ENCODE measurements at places on chromosomes 5 and 9.

GRCh38 chr5:156755421-156756087 lies 94.5 kb upstream of the PPP1R2B start:
- DNase-seq = peak; percentile 50

GRCh38 chr9:124221676-124222075 lies 36.1 kb upstream of the NEK6 start:
- DNase-seq = no peak

GRCh38 chr5:57698802-57699201 lies 216.2 kb upstream of the ACTBL2 start:
- no peak for DNase-seq

GRCh38 chr5:54390015-54390414 lies 65.5 kb upstream of the HSPB3 start:
- DNase-seq = peak; percentile 94

DNA sequence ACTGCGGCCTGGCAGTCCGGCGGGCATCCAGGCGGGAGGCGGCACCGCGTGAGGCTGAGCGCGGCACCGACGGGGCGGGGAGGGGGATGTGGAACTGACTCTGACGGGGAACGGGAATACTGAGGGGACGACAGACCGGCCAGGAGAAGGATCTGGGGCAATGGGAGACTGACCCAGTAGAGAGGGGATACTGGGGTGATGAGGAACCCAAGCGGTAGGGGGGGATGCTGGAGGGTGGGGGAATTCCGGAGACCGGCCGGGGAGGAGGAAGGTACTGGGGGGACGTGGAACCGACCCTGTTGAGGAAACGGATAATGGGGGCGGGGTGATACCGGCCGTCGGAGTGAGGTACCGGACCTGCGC lies 423 bp downstream of the IPPK start:
- no peak for DNase-seq

DNA sequence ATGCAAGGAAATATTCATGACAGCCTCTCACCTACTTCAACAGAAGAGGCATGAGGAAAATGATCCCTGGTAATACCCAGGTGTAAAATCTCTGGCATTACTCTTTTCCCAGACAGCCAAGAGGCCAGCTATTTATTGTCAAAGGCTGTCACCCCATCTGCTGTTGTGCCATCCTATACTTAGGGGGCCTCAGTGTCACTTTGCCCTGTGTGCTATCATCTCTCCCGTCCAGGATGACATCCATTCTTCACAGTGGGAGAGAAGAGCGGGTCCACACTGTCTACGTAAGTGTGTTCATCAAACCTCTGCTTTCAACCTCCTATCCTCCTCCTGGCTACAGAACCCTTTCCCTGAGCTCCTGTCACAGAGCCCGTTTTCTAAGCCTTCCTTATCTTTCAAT lies 82.6 kb downstream of the MYO10 start:
- no peak for DNase-seq

DNA sequence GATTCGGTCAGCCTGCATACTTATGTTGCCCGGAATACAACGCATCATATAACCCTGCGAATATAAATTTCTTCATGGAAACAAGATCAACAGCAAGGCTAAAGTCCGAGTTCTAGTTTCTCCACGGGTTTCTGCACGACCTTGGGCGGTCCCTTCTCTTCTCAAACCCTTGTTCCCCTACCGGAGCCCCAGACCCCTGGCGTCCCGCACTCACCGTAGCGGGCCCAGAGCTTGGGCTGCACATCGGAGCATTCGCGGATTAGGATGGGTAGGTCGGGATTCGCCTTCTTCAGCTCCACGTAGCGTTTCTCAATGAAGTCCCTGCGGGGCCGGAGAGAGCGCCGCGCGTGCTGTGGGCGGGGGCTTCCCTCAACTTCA lies 399 bp downstream of the NDUFA2 start:
- DNase-seq = no peak

GRCh38 chr5:15821506-15821905 lies 321.5 kb downstream of the FBXL7 start:
- DNase-seq = peak; percentile 65

GRCh38 chr9:114149765-114150340 lies 5.5 kb upstream of the COL27A1 start:
- peak; percentile 54 for DNase-seq

Data from fibroblast of skin of scalp (primary cell).